ENCODE measurements at places on chromosomes 5 and 9.

DNA sequence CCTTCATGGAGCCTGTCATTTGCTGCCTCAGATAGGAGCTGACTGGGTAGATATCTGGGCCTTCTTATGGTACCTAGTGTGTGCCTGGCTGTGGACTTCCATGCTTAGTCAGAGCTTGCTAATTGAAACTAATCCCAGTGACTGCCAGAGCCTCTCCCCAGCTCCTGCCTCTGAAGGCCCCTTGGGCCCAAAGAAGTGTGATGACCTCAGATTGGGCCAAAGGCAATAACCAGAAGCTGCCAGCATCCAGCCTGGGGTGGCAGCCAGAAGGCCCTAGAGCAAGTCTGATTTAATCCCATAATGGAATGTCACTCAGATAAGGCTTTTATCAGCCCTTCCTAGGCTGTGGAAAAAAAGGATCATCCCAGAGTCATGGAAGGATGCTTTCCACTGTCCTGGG is 17.1 kb upstream of the CDC23 start:
- peak; percentile 60 for DNase-seq

DNA sequence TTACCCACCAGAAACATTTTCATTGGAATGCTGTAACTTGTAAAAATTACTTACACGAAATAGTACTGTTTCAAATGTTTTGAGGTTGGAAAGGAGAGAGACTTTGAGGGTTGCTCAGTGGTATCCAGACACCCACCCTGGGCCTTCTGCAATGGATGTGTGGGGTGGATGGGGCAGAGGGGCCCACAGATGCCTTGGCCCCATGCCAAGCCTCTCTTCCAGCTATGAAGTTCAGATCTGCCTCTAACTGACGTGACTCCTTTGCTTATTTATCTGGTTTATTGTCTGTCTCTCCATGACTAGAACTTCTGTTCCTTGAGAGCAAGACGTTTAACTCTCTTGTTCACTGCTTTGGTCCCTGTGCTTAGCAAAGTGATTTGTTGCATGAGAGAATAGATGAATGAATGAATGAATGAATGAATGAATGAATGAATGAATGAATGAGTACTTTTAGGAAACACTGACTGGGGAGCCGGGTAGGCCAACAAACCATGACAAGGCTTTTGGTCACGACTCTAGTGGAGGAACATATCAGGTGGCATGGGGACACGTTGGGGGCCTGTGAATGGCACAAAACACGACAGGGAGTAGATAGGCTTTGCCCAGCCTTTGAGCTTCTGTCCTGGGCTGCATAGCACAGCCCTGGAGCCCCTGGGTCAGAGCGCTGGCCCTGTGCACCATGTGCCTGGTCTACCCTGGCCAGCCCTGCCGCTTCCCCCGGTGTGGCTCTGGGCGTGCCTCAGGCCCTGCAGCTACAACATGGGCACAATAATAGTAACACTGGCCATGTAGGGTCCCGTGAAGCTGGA is 31.8 kb downstream of the AK8 start:
- DNase-seq, result no peak

- DNase-seq, result no peak
Observed at GRCh38 chr5:119290161-119290569, 65.7 kb upstream of the TNFAIP8 start.

GRCh38 chr5:139457653-139458306 is 4.8 kb downstream of the ECSCR start:
- no peak for DNase-seq

DNA sequence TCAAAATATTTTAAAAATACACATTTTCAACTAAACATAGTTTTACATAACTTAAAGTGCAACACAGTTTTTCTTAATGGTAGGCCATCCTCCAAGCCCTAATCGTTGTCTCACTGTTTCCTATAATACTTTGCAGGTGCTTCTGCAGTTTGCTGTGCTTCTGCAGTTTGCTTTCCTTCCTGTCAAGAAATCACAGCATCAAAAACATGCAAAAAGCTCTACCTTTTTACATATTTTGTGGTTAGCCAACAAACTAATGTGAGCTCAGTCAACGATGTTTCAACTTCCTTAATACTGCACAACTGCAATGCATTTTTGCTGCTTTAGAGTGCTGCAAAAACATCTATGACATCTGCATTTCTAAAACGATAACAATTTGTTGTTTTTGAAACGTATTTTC is 25.2 kb downstream of the EMB start:
- DNase-seq, result no peak

DNA sequence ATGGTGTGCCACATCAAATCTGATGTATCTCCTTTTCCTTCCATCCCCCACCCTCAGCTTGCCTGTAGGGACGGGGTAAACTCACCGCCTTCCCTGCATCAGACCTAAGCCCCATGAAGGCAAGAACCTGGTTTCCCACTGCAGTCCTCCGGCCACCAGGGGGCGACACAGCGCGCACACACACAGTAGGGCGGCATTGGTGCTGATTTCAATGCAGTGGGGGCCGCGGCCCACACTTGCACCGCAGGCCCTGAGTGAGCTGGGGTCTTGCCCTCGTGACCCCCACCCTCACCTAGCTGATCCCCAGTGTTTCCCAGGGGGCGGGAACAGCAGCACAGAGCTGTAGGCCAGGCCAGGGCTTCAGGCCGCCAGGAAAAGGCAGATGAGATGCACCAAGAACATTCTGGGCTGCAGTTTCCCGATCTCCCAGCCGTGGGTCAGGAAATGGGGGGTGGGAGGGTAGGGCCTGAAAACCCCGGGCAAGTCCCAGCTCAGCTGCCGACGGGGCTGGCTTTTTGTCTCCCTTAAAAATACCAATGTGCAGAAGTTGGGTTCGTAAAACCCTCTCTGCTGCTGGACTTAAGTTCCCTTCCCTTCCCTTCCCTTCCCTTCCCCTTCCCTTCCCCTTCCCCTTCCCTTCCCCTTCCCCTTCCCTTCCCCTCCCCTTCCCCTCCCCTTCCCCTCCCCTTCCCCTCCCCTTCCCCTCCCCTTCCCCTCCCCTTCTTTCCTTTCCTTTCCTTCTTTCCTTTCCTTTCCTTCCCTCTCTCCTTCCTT is 19.5 kb downstream of the FAM163B start:
- no peak for DNase-seq

DNA sequence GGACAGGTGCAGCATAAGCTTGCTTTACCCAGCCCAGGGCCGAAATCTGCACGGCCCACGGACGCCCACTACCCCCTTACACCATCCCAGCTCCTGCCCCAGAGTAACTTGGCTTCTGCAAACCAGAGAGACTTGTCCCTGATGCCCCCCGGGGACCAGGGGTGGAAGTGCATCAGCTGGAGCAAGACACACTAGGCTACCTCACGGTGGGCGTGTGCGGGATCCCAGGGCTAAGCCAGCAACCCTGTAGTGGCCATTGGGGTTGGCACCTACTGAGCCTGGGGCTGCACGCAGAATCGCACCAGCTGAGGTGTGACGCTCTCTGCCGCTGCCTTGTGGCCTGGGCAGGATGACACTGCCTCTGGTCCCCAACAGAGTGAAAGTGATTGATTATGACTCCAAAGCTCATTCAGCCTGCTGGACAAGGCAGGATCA is 6.1 kb upstream of the ZNF79 start:
- peak; percentile 10 for DNase-seq

DNA sequence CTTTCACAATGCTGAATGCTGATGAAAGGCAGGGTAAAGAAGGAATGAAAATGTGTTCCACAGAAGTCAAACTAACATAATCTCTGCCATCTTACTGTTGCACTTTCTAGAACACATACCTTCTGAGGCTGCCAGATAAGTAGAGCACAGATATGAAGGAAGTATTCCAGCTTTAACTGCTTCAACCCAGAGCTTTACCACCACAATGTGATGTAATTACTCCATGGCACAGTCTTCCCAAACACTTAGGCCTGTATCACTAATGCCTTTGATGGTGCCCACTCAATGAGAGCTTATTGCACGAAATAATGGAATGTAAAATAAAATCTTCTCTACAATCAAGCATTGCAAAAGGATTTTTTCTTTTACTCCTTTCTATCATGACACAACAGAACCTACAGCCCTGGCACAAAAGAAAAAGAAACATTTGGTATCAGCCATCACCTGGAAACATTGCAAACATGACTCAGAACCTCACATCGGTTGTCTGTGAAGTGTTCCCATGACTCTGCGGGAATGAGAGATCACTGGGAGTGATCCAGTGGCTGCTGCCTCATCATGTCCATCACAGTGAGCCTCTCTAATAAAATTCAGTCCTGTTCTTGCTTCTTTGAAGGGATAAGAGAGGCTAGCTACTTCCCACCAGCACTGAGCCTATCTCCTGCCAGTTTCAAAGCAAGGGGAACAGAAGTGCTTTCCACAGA is 385.8 kb downstream of the EFNA5 start:
- no peak for DNase-seq

GRCh38 chr5:150448952-150449516 is 505 bp downstream of the RPS14 start:
- DNase-seq, result no peak

DNA sequence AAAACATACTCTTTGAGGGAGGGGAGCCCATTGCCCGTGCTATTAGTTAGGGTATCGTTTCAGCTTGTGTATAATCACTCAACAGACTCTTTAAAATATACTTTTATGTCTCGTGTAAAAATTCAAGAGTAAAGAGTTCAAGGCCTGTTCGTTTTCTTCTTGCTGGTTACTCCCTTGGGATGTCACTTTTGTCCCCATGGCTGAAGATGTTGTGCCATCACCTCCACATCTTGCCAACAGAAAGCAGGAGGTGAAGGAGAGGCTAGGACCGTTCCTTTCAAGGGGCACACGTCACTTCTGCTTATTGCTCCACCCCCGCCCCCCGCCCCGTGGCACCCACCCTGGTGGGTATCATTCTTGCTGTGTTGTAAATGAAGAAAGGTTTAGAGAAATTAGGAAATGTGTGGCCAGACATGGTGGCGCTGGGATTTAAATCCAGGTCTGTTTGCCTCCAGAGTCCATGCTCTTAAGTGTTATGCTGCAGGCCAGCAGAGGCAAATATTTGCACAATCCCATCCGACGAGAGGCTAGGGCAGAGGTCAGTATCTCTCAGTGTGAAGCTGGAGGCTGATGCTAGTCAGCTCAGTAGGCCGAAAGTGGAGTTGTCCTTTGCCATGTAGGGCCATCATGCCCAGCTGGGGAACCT is 3.0 kb downstream of the MLANA start:
- no peak for DNase-seq

- no peak for DNase-seq
Observed at GRCh38 chr9:31519011-31519410, 865.4 kb upstream of the ACO1 start.

DNA sequence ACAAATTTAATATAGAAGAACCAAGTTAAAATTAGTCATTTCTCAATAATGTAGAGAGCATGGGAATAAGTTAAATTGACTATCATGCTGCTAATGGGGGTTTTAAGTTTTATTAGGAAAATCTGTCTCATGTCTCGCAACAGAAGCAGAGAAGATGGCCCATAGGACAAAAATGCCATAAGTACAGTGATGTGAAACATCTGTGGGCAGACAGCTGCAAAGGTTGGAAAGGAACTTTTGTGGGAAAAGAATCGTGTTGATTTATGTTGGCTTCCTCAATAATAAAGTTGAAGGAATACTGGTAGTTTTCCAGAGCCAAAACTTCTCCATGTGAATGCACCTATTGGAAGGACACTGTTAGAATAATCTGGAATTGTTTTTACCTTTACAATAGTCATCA is 44.8 kb downstream of the VCAN start:
- DNase-seq, result no peak

- peak; percentile 71 for DNase-seq
Observed at GRCh38 chr5:50711280-50711679, 44.8 kb downstream of the PARP8 start.

DNA sequence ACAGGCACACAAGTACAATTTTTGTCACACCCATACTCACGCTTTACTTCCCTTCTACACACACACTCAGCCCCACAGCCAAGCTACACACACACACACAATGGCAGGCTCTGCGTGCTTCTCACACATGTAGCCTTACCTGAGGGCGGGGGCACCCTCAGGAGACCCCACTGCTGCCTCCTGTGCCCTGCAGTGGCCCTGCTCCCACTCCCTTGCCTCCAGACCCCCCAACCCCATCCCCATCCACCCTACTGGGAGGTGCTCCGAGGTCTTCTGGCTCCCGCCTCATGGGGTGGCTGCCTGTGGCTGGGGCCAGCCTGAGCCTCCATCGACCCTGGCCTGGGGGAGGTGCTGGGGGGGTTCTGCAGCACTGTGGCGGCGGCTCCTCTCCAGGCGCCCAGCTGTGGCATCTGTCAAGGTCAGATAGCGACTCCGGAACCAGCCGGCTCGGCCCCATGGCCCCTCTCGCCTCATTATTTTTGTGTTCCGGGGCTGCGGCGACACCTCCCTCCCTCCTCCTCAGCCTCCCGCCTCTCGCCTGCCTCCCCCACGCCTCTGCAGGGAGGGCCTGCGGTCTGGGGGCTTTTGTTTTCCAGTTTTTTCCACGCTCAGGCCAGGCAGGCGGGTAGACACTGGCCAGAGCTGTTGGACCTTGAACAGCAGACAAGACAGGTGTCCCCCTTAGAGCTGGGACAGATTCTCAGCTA is 21.7 kb downstream of the CXXC5 start:
- DNase-seq, result no peak

- DNase-seq, result no peak
Observed at GRCh38 chr5:7015586-7016256, 302.5 kb downstream of the TENT4A start.

GRCh38 chr5:139619861-139620260 is 28.3 kb upstream of the CXXC5 start:
- DNase-seq, result no peak

- DNase-seq, result no peak
Observed at GRCh38 chr5:147361441-147362175, 126.8 kb downstream of the STK32A start.

- DNase-seq, result no peak
Observed at GRCh38 chr5:60992871-60993270, 47.9 kb downstream of the NDUFAF2 start.

GRCh38 chr9:36928670-36929349 is 105.3 kb downstream of the PAX5 start:
- peak; percentile 71 for DNase-seq

- no peak for DNase-seq
Observed at GRCh38 chr9:114214181-114214580, 58.8 kb downstream of the COL27A1 start.

- no peak for DNase-seq
Observed at GRCh38 chr9:211036-211435, 3.6 kb upstream of the DOCK8 start.

- no peak for DNase-seq
Observed at GRCh38 chr9:69470186-69470977, 145.4 kb downstream of the ENTREP1 start.

DNA sequence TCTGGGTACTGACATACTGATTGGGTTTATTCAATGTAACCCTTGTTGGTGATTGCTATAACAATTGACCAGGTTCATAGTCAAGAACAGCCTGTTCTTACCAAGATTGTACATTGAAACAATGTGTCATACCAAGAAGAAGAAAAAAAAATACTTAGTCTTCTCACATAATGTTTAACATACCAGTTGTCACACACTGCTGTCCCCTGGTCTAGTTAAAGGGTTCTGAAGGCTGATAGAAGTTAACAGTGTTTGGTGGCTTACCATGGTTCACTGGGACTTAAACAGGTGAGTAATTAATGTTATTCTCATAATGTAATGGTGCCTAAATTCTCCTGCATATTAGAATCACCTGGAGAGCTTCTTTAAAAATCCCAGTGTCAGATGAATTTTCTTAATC is 18.5 kb upstream of the CDC42SE2 start:
- no peak for DNase-seq

- DNase-seq, result no peak
Observed at GRCh38 chr5:83364312-83365299, 106.9 kb upstream of the VCAN start.

Measured in RPMI7951 (cell line).